Renal cortex interstitium (tissue), 15 donors: ENCODE measurements at places on chromosomes 7 and 10.

DNA sequence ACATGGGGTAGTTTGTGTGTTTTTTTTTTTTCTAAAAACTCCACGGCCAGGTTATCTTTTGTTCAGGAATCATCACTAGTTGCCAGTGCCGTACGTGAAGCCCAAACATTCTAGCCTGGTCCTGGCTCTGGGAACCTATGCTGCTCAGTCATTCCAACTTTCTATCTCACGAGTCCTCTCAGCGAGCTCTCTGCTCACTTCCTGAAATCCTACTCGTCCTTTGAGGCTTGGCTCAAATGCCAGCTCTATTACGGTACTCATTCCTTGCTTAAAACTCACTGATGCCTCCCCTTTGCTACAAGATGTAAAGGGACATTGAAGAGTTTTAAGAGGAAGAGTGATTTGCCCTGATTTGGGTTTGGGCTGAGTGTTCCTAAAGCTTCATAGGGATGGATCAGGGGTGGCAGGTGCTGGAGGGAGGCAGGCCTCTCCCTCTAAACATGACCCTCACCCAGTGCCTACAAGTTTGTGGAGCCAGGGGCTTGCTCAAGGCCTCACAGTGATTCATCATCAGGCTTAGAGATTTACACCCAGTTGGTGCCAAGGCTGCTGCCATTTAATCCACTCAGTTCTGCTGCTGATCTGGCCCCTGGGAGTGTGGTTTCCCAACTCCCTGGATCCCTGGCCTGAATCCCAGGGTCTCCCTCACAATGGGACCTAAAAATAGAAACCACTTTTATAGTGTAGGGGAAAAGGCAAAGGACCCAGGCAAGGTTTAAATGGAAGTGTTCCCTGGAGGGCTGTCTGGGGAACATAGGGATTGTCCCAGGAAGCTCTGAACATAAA is 46.1 kb upstream of the R3HCC1L start:
- no peak for DNase-seq

DNA sequence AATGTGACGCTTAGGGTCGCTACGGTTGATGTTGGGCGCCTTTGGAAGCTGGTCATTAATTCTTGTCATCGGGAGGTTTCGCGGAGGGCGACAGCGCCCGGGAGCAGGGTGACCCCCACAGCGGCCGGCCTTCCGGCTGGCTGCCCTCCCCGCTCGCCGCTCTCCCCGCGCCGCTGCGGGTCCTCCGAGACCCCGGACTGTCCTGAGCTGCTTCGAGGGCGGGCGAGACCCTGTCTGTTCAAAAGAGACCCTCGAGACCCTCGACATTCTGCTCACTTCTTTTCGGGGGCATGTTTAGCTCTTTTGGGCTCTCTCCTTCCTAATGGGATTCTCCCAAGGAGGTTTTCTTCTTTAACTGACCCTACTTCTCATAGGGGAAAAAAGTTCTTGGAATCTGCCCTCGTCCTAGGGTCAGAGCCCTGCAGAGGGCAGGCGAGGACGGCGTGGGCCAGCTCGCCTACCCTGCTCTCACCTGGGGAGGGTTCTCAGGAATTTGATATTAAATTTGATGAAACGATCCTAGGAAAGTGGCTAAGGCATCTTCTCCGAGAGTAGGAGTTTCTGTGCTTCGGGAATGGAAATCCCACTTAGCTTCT is 257.0 kb downstream of the OTUD1 start:
- no peak for DNase-seq

DNA sequence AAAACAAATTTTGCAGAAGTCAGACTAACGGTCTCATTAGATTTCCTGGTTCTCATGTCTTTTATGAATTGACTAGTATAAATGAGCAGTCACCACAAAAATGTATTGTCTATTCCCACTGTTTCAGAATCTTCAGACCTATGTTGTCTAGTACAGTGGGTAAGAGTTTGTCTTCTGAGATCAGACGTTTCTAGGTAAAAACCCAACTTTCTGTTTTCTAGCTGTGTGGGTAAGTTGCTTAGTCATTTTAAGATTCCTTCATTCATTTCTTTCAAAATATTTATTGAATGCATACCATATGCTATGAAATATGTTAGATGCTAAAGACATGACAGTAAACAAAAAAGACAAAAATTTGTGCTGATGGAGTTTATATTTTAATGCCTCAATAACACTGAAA is 156.3 kb downstream of the POLR1F start:
- DNase-seq: no peak

GRCh38 chr7:82778021-82778420 is 334.4 kb upstream of the CACNA2D1 start:
- DNase-seq: no peak

DNA sequence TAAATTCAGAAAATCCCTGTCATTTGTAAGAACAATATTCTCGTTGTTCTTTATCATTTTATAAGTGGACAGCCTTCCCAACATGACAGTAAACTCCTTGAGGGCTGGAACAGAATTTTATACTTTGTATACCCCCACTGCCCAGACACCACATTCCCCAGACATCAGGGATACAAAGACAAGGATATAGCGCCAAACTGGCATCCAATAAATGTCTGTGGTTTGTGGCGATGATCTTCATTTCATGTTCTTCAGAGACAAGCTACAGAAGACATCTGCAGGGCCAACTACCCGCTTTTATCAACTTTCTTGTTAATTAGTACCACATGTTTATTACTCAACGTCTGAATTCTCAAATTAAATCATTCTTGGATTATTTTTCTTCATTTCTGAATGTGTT is 155.9 kb downstream of the ATE1 start:
- DNase-seq: no peak

- peak; percentile 37 for DNase-seq
Observed at GRCh38 chr7:92761391-92762097, 74.8 kb downstream of the CDK6 start.

- no peak for DNase-seq
Observed at GRCh38 chr10:72539137-72539536, 86.7 kb downstream of the MICU1 start.

- DNase-seq: no peak
Observed at GRCh38 chr7:95794917-95795515, 22.7 kb downstream of the DYNC1I1 start.

GRCh38 chr10:3104251-3104918 is 37.0 kb downstream of the PFKP start:
- no peak for DNase-seq

- DNase-seq: no peak
Observed at GRCh38 chr10:16527452-16527851, 5.8 kb upstream of the C1QL3 start.

DNA sequence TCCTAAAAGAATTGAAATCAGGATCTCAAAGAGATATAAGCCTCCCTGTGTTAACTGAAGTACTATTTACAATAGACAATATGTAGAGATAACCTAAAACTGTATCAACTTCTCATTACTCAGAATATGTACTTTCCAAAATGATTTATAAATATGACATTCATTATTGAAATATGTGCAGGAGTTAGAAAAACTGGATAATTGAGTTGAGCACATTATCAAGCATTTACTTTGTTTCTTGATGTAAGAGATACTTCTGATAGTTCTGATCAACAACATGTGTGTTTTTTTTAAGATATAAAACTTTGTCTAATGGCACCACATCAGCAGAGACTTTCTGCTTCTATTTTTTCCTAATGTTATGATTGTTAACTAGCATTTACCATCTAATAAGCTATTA is 38.2 kb downstream of the HYAL4 start:
- no peak for DNase-seq
